ENCODE measurements at places on chromosomes 13 and 19.

DNA sequence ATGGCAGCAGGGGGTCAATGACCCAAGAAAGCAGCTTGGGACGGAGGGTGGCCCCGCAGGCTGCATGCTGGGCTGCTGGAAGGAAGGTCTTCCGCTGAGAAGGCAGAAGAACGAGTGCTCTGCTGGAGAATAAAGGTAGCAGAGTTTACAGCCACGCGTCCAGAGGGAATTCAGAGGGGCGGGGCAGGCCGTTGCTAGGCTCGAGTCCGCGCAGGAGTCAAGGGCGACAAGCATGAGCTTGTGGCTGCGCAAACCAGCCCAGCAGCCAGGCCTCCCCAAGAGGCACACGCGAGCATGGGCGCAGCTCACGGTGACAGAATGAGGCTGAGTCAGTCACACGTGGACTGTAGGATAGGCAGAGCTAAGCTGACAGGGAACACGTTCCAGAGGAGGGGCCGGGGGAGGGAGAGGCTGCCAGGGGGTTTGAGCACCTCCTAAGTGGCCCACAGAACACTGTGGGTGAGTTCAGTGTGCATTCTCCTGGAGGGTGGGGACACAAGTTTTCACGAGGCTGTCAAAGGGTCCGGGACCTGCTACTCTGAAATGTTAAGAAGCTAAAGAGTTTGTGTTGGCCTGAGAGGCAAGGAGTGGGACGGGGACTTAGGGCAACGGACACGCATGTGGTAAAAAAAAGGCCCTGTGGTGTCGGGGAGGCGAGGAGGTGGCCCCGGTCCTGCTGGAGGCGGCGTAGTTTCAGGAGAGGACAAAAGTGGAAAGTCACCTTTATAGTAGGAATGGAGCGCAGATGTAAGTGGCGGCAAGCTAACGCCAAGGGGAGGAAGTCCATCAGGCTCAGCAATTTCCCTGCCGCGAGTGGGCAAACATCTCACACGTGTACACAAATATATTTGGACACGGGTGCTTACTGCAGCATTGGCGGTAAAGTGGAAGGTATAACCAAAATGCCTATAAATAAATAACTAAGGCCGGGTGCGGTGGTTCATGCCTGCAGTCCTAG, 17.7 kb downstream of the RFX2 start:
- DNase-seq, result no peak

GRCh38 chr19:36103040-36103626, 7.8 kb upstream of the OVOL3 start:
- no peak for DNase-seq

DNA sequence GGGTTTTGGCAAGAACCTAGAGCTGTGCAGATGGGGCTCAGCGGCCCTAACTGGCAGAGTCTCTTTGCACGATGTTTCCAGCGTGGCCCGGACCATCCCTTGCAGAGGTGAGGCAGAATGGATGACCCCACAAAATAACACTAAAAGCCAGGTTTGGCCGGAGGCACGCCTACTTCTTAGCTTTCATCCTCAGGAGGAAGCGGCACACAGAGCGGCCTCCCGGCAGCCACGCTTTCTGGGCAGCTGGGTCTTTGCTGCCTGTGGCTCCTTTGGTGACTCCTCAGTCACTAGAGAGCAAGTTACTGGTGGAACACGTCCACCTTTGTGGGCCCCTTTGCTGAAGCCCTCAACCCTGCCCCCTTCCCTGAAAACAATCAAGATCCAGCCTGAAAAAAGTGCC, 25.2 kb downstream of the TEX29 start:
- no peak for DNase-seq

- no peak for DNase-seq
These were observed 1492.8 kb downstream of the UQCRFS1 start for GRCh38 chr19:27720155-27720554.

DNA sequence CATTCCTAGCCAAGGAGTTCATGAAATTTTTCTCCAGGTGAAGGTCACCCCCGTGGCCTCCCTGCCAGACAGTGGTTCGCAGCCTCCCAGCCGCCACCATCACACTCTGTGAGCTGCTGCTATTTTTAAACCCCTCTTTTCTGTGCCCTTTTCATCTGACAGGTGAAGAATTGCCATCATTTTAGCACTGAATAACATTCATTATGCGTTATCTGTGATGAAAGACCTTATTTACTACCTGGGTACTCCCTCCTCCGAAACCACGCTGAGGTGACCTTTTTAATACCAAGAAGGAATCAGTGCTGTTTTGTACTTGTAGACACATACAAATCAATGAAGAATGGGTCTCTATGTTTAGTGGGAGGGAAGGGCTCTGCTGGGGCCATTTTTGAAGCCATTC, 148.9 kb upstream of the GPR12 start:
- DNase-seq, result no peak

GRCh38 chr19:48696353-48697010, 711 bp downstream of the FUT2 start:
- DNase-seq, result no peak

- DNase-seq, result no peak
These were observed 1005.7 kb downstream of the UQCRFS1 start for GRCh38 chr19:28207244-28207643.

DNA sequence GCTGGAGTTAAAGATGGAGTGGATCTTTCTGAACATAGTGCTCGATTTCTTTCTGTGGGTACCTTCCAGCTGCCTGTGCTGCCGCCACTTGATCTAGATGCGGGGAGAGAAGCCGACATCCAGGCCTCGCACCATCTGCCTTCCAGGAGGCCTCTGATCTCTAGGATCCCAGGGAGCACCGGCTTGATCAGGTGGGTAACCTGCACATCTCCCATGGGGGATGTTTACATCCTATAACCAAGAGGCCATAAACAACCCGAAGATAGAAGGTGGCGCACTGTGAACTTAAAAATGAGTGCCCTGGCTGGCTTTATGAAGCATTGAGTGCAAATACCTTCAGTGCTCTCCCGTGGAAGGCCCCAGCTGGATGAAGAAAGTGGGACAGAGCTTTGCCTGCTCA, at the start of gene C13orf42:
Gene C13orf42 (minus strand): TSS at position 101 of the 400 bp plus-strand sequence. CDS start 65 bp downstream, at position 36.
- DNase-seq, result no peak

- peak; percentile 33 for DNase-seq
These were observed 181.9 kb downstream of the PCDH9 start for GRCh38 chr13:67048084-67048820.

DNA sequence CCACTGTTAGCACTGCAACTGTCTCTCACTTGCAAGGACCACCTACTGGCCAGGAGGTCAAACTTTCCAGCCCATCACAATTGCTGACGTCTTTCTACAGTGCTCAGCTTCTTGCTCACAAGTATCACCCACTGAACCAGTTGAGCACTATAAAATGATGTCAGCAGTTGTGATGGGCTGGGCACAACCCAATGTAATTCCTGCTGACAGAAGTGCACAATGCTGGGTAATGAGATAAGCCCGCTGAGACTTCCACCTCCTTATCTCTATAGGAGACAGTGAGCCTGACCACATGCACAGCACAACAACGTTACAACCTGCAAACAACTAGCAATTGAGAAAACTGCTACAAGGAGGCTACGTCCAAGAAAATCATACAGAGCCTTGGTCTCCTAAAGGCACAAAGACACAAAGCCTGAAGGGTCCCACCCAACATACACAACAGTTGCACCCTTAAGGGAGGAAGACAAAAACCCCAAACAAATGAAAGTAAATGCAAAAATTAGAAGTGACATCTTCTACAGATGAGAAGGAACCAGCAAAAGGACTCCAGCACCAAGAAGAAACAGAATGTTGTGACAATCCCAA, 273.2 kb downstream of the LIG4 start:
- no peak for DNase-seq

DNA sequence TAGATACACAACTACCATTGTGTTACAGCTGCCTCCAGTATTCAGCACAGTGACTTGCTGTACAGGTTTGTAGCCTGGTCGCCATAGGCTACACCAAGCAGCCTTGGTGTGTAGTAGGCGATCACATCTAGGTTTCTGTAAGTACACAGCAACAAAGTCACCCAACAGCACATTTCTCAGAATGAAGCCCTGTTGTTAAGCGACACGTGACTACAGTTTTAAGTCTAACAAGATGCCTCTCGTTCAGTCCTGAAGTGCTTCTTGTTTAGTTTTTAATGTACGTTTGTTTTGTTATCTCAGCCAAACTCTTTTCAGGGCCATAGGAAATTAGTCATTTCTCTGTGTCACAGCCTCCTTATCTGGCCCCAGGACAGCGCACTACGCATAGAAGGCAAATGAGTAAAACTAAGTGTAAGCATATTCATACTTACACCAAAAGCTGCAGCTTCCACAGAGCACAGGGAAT, 50.0 kb upstream of the GPR183 start:
- DNase-seq, result no peak

- no peak for DNase-seq
These were observed 43.1 kb downstream of the SLITRK1 start for GRCh38 chr13:83839146-83839545.

- DNase-seq, result no peak
These were observed 97.2 kb downstream of the SUCLA2 start for GRCh38 chr13:47903836-47904235.

DNA sequence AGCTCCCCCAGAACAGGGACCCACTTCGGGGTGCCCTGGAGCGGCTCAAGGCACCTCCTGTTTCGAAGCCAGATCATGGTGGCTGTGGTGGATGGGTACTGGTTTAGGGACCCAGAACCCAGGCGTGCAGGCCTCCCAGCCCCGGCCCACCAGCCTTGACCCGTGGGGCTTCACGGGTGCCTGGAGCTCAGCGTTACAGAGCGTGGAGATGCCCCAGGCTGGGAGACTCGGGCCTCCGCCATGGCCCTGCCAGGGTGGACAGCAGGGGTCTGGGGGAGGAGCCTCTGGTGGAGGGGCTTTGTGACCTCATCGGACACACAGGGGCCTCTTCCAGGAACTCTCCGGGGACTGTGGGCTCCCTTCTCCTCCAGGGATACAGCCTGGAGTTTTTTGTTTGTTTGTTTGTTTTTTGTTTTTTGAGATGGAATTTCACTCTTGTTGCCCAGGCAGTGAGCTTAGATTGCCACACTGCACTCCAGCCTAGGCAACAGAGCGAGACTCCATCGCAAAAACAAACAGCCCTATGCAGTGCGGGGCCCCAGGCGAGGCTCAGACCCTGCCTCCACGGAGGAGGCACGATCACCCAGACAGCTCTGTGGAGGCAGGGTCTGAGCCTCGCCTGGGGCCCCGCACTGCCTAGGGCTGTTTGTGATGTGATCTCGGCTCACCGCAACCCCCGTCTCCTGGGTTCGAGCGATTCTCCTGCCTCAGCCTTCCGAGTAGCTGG, at the start of gene GARIN5B:
Gene GARIN5B (minus strand): TSS at position 271 of the 727 bp plus-strand sequence. CDS start 194 bp downstream, at position 77.
- DNase-seq, result no peak

- DNase-seq, result no peak
These were observed 268.7 kb downstream of the MZT1 start for GRCh38 chr13:72458701-72459100.

GRCh38 chr19:56491399-56491798, 14.3 kb upstream of the ZNF667 start:
- DNase-seq, result no peak

GRCh38 chr13:93147946-93148345, 78.7 kb upstream of the GPC6 start:
- DNase-seq, result no peak

DNA sequence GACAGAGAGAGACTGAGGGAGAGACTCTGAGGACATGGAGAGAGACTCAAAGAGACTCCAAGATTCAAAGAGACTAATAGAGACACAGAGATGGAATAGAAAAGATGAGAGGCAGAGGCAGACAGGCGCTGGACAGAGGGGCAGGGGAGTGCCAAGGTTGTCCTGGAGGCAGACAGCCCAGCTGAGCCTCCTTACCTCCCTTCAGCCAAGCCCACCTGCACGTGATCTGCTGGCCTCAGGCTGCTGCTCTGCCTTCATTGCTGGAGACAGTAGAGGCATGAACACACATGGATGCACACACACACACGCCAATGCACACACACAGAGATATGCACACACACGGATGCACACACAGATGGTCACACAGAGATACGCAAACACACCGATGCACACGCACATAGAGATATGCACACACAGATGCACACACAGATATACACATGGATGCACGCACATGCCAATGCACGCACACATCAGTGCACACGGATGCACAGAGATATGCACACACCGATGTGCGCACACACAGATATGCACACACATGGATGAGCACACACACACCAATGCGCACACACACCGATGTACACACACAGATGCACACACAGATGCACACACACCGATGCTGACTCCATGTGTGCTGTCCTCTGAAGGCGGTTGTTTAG, 3.3 kb upstream of the F10 start:
- DNase-seq, result no peak

DNA sequence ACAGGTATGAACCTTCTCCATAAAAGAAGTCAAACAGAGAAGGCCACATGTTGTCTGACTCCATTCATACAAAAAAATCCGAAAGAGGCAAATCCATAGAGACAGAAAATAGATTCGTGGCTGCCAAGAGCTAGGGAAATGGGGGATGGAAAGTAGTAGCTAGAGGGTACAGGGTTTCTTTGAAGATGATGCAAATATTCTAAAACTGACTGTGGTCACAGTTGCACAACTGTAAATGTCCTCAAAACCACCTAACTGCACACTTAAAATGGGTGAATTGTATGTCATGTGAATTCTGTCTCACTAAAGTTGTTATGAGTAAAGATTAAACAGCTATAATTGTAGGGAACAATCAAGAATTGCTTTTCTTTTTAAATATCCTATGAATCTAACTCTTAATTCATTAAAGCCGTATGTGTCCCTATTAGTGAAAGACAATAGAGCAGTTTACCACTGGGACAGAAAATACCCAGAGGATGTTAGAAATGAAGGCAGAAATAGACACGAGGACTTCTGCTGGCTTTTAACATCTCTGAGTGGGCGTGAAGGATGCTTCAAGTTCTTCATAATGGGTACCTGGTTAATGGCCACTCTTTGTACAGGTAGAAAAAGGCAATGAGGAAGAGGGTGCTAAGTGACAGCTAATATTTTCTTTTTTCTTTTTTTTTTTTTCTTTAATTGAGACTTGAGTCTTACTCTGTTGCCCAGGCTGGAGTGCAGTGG, 21.2 kb downstream of the INSR start:
- no peak for DNase-seq

DNA sequence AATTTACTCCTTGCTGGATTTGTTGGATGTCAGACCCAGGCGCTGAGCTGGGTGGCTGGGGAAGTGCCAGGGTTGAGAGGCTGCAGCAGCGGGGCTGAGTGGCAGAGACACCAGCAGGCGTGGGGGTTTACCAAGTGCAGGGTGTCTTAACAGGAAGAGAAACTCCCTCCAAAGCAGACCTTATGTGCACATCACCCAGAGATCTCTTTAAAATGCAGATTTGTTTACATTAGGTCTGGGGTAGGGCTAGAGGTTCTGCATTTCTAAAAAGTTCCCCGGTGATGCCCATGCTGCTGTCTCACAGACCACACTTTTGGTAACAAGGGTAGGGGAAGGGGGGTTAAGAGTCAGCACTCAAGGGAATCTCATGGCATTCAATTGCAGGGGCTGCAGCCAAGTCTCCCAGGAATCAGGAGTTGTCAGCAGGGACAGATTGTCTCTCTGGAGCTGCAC, 80.7 kb upstream of the OLFM4 start:
- DNase-seq, result peak; percentile 49

DNA sequence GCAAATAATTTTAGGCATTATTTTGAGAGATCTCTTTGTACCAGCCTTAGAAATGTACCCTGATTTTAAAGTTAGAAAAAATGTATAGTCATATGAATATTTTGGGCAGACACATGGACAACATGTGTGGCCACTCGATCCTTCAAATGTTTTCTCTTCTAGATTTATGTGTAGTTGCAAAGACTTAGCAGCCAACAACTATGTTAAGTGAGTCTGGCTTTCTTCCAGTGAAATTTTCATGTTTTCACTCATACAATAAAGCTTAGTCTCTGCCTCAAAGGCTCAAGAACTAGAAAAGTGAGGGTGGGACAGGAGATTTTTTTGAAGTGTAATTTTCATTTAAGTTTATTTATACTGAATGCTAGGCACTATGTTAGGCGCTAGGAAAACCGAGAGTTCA, 207.7 kb upstream of the DACH1 start:
- DNase-seq, result no peak

GRCh38 chr13:94705081-94706030, 7.0 kb downstream of the SOX21 start:
- no peak for DNase-seq

Data from NCI-H1694 (cell line).